DMS153 (cell line): ENCODE measurements at places on chromosomes 7 and 10.

DNA sequence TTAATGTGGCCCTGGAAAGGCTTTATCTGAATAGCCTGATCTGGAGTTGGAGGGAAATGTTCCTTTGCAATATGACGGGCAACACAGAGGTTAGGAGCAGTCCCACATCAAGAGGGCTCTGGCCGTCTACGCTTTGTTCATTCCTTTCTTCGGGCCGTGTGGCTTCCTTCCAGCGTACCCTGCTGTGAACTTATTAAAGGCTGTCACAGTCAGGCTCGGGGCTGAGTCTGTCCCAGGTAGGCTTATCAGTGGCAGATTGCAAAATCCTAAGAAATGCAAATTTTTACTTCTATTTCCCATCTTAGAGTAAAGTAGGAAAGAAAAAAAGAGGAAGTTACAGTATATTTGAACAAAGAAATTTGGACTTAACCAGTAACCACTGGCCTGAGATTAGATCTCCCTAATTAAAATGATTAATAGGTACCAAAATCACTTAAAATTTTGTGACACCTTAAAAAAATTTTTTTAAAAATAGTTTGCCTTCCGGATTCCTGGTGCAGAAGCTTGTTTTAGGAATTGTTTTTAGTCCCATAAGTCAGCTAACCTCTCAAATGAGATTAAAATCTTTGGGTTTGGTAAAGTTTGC lies 453.1 kb upstream of the MKI67 start:
- no peak for DNase-seq

- no peak for DNase-seq
Measured at GRCh38 chr7:129163875-129164544, 19.5 kb downstream of the TSPAN33 start.

- DNase-seq = no peak
Measured at GRCh38 chr10:14698111-14698828, 76.4 kb downstream of the FAM107B start.

- DNase-seq = no peak
Measured at GRCh38 chr10:125121003-125121402, 39.4 kb downstream of the CTBP2 start.

DNA sequence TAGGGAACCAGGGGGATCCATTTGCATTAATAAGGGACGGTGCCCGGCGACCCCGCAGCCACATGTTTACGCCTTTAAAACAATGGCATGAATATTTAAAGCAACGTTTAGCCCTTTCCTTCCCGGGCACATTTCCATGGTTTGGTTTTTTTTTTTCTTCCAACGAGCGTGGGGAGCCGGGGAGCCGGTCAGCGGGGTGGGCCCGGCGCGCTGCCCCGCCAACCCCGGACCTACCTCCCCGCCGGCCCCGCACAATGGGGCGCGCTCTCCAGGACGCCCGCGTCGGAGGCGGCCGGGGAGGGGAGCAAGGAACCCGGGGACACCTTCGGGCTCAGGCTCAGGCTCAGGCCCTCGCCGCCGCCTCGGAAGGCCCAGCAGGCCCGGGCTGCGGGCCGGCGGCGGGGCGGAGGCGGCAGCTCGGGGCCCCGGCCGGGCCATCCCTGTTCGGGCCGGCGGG lies 1.0 kb downstream of the SEPHS1 start:
- DNase-seq = no peak

DNA sequence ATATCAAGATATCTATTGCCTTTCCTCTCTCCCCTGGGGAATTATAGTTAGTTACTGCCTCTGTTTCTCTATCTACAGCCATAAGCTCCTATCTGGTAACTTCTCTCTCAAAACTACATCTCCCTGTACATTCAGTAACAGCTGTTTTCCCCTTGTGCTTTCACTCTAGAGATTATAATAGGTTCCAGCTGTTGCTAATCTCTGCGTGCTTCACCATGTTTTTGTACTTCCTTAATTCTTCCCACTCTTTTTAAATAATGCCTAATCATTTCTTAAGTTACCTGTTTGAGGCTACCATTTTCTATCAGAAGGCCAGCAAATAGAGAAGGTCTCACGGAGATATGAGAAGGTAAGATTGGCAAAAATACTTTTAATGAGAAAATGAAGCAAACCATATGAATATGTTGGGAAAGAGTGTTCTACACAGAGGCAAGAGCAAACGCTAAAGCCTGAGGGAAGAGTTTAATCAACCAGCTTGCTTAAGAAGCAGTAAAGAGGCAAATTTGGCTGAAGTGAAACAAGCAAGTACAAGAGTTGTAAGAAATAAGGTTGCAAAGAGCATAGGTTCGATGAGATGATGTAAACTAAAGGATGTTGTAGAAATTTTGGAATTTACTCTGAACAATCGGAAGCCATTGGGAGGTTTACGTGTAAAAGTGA lies 101.9 kb upstream of the HGF start:
- DNase-seq = no peak
